ENCODE measurements at places on chromosomes 2 and 18.

GRCh38 chr2:46875226-46875899, 40.2 kb downstream of the MCFD2 start:
- DNase-seq, result no peak

DNA sequence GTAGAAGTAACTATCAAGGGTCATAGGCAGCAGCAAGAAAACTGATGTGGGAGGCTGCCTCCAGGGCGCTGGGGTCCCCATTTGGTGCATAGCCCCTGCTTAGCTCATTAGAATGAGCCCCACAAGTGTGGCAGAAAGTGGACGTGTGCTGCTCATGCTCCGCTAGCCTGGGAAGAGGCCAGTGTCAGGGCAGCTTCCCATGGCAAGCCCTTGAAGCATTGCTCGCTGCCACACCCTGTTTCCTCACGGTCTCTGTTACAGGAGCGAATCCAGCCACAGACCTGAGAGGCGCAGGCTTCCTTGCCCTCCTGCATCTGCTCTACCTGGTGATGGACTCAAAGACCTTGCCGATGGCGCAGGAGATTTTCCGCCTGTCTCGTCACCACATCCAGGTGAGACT, 22.5 kb downstream of the ELMOD3 start:
- DNase-seq, result no peak

- DNase-seq, result no peak
These were observed 174.7 kb downstream of the LPIN1 start for GRCh38 chr2:11920993-11921583.

DNA sequence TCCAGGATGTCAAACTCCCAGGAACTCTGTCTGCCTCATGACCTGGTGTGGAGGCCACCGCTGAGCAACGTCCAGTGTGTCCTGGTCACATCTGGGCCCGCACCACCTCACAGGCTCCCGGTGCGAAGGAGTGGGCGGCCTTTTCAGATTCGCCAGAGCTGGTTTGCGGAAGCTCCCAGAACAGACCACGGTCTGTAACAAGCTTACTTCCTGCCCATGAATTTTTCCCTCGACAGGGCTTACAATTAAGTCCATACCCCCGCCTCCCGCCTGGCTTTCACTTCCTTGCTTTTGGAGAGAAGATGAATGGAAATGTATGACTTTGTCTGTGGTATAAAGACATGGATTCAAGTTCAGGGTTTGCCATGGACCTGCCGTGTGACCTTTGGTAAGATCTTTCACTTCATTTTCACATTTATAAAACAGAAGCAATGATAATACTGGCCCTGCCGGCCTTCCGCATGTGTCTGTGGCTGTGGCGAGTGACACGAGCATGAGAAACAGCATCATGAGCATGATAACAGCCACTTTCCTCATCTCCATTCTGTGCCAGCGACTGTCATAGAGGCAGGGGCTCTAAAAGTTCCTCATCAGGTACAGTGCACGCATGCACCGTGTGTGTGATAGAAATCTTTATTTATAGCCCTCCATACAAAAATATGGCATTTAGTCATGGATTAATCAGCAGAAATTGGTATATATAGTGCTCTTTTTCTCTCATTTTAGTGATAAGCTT, 31.0 kb upstream of the KCNF1 start:
- DNase-seq, result no peak

DNA sequence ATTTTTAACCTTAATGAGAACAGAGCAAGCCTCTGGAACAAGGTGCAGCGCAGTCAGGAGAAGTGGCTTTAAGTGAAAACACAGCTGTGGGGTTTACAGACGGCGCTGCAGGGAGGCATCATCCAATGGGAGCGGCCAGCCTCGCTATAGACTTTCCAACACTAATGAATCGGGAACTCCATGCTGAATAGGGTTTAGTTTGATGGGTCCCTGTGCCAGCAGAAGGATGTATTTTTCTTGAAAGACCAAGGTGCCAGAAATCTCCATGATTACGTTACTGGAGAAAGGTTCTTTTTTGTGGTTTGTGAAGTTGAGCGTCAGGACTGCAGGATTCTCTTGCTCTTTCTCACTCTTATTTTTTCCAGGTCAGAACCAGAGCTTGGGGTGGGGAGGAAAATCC, 87.9 kb upstream of the ALPP start:
- no peak for DNase-seq

DNA sequence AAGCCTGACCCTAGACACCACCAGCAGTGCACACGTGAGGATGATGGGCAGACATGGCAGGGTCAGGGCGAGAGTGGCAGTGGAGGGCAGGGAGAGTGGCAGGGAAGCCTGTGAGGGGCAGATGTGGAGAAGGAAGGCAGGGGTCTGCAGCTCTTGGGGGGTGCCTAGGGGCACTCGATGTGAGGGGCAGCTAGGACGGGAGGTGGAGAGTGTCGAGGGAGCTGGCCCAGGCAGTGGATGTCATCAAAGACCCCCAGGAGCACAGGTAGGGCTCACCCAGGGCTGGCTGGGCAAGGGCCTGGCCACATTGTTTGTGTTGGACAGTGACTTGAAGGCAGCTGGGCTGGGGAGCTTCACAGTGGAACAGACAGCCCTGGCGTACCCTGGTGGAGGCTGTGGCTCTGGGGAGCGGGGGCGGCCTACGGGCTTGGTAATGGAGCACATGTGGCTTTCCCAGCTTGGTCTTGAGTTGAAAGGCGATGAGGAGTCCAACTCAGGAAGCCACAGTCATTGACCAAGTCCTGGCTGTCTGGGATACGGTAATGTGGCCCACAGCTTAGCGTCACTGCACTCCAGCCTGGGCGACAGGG, 87.1 kb downstream of the RTP5 start:
- DNase-seq, result no peak

DNA sequence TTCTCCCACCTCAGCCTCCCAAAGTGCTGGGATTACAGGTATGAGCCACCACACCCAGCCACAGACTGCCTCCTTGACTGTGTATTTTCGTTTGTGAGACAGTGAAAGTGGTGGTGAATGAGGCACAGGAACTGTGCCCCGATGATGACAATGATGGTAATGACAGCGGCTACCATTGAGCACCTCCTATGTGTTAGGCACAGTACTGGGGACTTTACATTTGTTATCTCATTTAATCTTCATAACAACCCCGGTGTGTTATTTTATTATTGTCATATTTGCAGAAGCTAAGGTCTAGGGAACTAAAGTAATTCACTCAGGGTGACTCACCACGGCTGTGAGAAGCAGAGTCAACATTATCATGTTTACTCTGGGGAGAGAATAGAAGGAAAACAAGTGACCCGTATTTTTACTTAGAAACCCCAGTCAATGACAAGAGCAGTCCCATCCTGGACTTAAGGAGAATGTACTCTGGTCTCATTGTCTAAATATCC, 77.6 kb upstream of the ALPP start:
- DNase-seq, result peak; percentile 46

Data from choroid plexus epithelial cell (primary cell).